Cerebellum (tissue), 4 donors: ENCODE measurements at places on chromosomes 3 and 15. TPM values are rescaled to one million over a fixed set of nuclear protein-coding genes. Genes with fewer than 3 reads are reported as not detected.

Gene CCDC33
- 0.27 TPM for total RNA-seq

DNA sequence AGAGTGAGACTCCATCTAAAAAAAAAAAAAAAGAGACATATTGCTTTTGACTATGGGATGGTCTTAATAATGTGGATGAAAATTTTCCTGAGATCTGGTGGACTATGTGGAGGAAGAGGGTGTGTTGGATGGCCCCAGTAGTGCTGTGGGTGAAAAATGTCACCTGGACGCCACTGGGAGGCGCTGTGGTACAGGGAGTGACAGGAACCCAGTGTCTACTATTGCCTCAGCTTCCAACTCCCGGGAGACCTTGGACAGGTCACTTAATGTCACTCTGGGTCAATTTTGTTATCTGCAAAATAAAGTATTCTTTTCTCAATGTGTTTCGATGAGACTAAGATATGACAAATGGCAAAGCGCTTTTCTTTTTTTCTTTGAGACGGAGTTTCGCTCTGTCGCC lies 27.7 kb upstream of the DCP1A start:
- DNase-seq = peak; percentile 19

DNA sequence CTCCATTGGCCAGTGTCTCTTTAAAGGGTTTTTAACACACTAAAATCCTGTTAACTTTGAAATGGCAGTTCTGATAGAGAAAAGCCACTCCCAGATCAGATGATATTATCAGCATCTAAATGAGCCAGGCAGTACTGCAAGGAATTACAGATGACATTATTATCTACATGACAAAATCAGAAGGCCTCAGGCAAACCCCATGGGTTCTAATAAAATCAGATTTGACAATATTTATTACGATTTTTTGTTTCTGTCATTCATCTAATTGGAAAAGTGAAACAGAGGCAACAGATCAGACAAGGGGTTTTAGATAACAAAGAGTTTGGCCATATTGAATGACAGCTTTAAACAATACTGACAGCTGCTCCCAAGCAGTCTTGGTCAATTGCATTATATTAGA lies 112.7 kb downstream of the FEZF2 start:
- no peak for DNase-seq

DNA sequence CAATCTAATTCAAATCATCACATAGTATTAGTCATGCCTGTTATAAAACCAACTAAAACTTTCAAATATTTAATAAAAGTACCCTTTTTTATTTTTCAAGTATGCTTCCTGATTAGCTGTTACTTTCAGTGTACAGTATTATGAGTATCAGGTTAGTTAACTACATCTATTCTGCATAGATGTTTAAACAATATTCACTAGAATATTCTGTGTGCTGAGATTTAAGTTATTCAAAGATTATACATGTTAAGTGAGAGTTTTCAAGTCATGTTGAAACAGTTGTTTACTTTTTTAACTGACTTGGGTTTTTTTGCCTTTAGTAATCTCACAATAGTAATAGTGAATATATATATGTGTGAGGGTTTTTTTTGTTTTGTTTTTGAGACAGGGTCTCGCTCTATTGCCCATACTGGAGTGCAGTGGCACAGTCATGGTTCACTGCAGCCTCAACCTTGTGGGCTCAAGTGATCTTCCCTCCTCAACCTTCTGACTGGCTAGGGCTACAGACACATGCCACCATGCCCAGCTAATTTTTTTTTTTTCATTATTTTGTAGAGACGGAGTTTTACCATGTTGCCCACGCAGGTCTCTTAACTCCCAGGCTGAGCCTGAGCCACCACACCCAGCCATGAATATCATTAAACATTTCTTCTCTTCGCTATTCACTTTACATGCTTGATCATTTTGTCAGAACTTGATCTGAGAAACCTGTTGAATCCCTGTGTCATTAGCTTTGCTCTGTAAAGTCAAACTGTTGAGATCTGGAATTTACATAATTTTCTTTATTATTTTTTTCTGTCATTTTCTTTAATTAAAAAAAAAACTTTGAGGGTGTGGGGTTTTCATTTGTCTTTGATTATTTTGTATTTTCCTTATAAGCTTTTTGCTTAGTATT lies 286.2 kb upstream of the UBE2E1 start:
- DNase-seq = no peak

Gene HIGD2B
- total RNA-seq = not detected

Gene TRIM42
- not detected for total RNA-seq

GRCh38 chr3:56291953-56292352 lies 176.3 kb downstream of the ERC2 start:
- no peak for DNase-seq

Gene IQCF6
- not detected for total RNA-seq

DNA sequence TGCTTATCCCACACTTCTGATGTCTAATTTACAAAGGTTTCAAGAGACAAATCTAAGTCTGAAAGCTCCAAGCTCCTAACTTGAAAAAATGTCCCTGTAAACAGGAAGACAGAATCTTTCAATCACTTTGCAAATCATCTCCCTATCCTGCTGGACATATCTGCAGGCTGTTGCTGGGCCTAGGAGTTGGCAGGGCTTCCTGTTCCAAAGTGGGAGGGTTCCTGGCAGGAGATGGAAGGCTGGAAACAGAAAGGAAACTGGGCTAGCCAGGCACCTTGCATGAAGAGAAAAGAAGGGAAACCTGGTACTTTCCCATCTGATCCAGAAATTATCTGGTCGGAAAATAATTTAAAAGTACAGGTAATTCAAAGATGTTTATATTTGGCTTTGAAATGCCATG lies 227.3 kb upstream of the IL12A start:
- DNase-seq = peak; percentile 76

Gene OXSM
- total RNA-seq = 9.0 TPM

DNA sequence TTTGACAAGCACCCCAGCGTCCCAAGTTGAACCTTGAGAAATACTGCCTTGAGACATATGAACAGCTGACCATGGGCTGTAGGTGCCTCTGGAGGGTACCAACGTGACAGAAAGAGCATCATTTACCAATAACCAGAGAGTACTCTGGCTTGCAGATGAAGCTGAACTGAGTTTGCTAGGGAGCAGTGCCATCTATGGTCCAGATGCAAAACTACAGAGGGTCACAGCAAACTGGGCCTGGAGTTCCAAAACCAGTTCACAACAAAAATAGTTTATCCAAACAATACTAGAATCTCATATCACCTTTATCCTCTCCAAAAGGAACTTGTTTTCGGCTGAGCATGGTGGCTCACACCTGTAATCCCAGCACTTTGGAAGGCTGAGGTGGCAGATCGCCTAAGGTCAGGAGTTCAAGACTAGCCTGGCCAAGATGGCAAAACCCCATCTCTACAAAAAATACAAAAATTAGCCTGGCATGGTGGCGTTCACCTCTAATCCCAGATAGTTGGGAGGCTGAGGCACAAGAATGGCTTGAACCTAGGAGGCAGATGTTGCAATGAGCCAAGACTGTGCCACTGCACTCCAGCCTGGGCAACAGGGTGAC lies 69.3 kb downstream of the CHAC1 start:
- peak; percentile 71 for DNase-seq

DNA sequence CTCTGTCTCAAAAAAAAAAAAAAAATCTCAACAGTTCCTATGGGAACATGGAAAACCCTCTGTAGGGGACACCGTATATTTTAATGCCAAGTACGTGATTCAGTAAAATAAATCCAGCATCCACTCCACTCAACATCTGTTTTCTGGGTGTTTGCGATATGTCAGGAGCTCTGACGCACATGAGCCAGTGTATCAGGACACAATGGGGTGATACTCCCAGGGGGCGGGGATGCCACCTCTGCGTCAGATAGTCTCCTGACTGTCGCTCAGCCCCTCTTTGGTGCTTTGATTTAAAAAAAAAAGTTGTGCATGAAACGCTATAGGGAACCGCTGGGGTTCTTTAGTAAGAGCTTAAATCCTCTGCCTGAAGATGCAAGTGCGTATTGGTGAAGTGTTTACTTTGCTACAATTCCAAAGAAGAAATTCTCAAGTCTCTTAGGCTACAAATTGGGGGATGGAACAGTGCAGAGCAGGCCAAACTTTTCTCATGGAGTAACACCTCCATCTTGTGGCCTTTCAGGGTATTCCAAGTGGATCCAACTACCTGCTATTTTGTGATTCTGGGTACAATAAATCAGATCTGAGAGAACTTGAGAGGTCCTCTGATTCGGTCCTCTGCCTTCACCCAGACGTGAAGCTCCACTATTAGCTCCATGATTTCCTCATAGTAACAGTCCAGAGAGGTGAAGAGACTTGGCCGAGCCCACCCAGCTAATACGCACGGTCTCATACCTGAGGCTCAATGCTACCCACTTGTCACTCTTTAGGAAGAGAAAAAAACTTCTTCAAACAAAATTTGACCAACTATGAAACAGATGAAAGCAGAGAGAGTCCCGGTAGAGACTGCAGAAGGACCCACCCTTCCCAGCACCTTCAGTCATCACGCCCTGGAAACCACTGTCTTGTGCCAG lies 9.3 kb upstream of the NR2E3 start:
- DNase-seq = peak; percentile 37

Gene HOMER2
- total RNA-seq = 53.0 TPM

DNA sequence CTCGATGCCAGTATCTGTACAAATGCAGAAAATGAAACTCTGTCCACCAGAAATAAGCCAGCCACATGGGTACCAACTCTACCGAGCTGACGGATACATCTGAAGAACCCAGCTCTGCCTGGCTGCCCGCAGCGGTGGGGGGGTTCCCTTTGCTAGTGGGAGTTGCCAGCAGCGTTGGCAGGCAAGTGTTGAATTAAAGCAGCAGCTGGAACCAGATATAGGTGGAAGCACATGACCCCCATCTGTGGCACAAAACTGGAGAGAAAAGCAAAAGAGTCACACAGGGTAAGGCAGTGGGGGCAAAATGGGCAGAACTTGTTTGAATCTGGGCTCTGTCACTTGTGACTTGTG lies 17.9 kb downstream of the CRYGS start:
- DNase-seq = no peak

Gene CCDC54
- total RNA-seq = 0.54 TPM

Gene ZNF662
- total RNA-seq = 23.0 TPM

DNA sequence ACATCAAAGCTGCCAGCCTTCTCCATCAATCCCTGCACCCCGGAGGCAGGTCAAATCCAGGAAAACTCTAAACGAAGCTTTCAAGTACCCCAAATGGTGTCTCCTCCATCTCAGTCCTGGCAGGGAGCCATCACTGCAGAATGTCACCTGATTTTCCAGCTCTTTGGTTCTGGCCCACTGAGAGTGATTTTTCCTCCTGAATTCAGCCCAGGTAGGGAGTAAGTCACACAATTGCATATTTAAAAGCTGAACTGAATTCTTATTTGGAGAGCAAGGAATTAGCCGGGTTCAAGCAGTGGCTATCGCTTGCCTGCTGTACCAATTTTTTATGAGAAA lies 5.3 kb downstream of the RFTN1 start:
- DNase-seq = peak; percentile 21

Gene CYP1A1
- total RNA-seq = 0.18 TPM

DNA sequence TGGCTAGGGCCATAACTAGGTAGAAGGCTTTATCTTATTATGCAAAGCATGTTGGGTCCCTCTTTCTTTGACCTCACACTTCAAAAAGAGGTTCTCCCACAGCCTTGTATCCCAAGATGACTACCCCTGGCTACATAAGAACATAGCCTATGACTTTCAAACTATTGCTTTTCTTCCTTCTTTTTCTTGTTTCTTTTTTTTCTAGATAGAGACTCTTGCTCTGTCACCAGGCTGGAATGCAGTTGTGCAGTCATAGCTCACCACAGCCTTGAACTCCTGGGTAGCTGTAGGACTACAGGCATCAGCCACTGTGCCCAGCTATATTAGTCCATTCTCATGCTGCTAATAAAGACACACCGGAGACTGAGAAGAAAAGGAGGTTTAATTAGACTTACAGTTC lies 47.2 kb downstream of the DIPK2A start:
- no peak for DNase-seq

DNA sequence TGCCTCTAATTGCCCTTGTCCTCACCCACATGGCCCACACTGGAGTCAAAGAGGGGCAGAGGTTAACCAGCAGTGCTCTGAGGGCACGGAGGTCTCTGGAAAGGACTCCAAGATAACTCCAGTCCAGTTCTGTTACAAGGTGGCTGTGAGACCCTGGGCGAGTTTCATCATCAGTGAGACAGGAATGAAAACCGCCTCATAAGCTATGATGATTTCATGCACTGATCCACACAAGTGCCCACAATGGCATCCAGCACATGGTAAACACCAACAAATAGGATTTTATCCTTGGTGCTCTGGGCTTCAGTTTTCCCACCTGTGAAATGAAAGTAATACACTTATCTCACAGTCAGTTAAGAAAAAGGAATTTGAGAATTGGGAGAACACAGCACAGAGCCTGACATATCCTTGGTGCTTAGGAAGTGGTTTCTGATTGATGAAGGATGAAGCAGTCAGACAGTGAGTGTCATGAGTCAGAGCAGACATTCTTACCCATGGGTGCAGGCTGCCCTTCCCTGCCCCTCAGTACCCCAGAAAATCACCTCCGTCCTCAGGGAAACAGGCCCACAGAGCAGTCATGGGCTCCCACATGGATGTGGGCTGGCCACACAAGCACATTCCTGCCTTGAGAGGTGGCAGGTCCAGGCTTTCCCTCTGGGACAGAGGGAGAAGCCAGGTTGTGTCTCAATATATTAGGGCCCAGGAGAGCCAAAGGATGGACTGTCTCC lies 48.4 kb downstream of the DAPK2 start:
- peak; percentile 28 for DNase-seq

GRCh38 chr3:181782306-181782954 lies 70.7 kb downstream of the SOX2 start:
- DNase-seq = no peak

DNA sequence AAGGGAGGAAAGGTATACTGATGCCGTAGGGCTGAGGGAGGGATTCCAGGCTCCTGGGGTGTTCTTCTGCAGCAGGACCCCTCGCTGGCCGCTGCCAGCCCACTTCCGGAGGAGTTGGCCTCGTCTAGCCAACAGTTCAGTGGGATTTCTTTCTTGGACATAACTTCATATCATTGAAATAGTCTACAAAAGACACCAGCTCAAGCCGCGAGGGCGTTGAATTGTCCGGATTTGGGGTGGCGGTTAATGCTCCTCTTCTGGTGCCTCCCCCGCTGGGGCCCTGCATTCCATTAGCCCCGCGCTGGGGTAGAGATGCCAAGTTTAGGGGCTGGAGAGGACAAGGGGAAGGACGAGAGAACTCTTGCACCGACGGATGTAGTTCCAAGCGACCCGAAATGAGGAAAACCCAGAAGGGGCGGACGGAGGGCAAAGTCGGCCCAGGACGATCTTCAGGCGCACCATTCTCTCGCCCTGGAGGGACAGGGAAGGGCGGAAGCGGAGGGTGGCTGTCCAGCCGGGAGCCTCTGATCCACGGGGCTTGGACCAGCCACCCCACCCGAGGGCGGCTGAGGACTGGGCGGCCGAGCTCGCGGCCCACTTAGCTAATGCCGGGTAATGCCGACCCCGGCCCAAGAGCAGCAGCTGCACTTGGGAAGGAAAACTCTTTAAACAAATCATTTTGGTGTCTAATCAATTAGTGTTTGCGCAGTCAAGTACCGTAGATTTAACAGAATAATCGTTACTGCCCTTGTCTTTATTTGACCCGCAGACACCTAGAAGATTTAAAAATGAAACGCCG lies 4.7 kb upstream of the ONECUT1 start:
- no peak for DNase-seq

- DNase-seq = peak; percentile 73
These were observed 100.8 kb downstream of the RAB11A start for GRCh38 chr15:65969865-65970816.

GRCh38 chr3:127783642-127784160 lies 38.6 kb downstream of the MGLL start:
- DNase-seq = no peak
